ENCODE measurements at places on chromosomes 3 and 15. TPM values are rescaled to one million over a fixed set of nuclear protein-coding genes. Genes with fewer than 3 reads are reported as not detected.

The TRIM42 gene
- total RNA-seq, result not detected

The CCRL2 gene
- total RNA-seq, result not detected

The SLITRK3 gene
- total RNA-seq, result not detected

The BMF gene
- 7.8 TPM for total RNA-seq

The TF gene
- 9.5 TPM for total RNA-seq

Measured in Panc1 (cell line).